ENCODE measurements at places on chromosomes 7 and 10.

DNA sequence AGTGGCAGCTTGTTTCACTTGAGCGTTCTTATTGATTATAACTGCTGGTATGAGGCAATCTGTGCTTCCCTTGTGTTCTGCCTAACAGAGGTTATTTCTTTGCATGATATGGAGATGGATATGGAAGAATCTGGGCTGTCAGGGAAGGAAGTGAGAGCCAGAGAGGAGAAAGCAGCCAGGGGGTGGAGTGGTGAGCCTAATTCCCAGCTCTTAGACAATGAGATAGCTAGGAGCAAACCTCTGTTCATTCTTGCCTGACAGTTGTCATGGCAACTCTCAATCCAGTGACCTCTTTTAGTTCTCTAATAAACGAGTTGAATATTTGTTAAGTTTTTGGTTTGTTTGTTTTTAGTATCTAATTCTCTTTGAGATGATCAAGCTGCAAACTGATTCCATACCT is 214.3 kb downstream of the NRG3 start:
- no peak for DNase-seq

DNA sequence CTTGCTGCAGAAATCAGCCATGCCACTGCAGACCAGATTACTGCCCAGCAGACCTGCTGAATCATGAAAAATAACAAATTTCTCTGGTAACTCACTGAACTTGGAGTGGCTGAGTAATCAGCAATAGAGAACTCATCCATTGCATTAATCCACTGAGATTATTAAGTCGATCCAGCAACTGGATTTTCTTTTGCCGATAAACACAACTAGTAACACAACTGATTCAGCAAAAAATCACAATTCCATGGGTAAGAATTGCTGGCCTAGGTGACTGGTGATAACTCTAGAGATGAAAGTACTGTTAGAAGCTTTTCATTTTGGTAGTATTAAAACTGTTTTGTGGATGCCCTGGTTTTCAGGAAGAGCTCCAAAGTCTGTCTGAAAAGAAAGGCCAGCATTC is 214.5 kb downstream of the ETV1 start:
- DNase-seq, result no peak

DNA sequence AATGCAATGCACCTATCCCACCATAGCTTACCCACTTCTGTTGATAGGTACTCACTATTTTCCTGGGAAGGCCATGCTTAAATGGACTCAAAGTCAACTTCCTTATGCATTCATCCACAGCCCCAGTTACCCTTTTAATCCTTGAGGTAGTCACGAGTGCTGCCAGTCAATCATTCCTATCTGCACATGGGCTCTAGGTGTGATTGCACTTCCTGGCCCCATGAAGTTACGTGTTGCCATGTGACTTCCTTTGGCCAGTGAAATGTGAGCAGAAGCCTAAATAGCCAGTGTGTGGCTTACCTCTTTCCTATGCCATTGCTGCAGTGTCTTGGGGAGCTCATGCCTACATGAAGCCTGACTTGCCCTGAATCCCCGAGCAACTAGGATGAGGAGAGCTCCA is 23.5 kb upstream of the EIF5AL1 start:
- DNase-seq, result no peak

DNA sequence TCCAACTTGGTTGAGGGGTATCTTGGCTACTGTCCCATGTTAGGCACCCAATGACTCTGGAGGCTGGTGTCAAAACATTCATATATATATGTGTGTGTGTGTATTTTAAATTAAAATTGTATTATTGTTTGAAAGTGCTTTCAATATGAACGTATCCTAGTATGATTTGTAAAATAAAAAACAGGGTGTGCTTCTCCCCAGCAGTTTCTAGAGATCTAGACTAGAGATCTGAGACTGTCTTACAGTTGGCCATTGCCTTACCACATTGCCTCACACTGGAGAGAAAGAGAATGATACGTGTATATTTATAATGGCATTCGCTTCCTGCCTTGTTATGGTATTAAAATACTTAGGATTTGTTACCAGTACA is 1.2 kb downstream of the BAG3 start:
- peak; percentile 65 for DNase-seq

DNA sequence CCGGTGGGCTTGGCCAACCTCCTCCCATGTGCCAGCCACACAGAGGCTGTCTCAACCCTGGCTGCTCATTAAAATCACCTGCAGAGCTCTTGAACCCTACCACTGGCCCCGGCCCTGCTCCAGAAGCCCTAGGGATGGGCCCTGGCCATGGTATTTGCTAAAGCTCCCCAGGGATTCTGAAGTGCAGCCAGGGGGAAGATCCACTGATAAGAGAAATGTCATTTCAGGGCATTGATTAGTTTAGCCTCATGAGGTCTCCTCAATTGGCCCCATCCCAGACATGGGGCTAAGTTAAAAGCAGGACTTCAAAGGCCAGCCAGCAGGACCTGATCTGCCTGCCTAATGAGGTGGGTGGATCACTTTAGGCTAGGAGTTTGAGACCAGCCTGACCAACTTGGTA is 65.2 kb downstream of the ABRAXAS2 start:
- DNase-seq, result no peak

DNA sequence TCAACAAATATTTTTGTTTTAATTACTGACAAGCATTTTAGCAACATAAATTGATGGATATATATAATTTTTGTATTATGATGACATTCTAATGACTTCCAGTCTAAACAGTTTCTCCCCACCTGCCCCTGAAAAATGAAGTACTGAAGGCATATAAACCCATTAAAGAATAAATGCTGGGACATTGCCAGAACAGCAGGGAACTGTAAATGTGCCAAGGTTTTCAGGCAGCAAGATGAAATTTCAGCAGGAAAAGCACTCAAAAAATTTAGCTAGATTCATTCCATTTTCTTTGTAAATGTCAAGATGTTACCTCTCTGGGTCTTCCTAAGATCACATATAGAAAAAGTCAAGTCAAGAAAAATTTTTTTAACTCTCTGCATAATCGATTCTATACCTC is 11.0 kb upstream of the TLL2 start:
- DNase-seq, result no peak

All from NAMALWA (cell line).